CD4-positive, alpha-beta T cell treated with Interleukin-10 for 1 hour (primary cell): ENCODE measurements at places on chromosomes 12 and 14.

DNA sequence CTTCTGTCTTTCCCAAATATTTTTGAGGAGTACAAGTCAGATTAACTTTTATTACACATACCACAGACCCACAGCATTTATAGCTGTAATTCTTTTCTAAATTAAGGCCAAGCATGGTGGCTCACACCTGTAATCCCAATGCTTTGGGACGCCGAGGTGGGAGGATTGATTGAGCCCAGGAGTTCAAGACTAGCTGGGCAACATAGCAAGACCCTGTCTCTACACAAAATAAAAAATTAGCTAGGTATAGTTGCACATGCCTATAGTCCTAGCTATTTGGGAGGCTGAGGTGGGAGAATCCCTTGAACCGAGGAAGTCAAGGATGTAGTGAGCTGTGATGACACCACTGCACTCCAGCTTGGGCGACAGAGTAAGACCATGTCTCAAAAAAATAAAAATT is 7.0 kb downstream of the DUSP16 start:
- no peak for DNase-seq

GRCh38 chr14:57526942-57527341 is 33.3 kb upstream of the CCDC198 start:
- no peak for DNase-seq

GRCh38 chr12:117854339-117855012 is 114.3 kb downstream of the KSR2 start:
- peak; percentile 21 for DNase-seq

DNA sequence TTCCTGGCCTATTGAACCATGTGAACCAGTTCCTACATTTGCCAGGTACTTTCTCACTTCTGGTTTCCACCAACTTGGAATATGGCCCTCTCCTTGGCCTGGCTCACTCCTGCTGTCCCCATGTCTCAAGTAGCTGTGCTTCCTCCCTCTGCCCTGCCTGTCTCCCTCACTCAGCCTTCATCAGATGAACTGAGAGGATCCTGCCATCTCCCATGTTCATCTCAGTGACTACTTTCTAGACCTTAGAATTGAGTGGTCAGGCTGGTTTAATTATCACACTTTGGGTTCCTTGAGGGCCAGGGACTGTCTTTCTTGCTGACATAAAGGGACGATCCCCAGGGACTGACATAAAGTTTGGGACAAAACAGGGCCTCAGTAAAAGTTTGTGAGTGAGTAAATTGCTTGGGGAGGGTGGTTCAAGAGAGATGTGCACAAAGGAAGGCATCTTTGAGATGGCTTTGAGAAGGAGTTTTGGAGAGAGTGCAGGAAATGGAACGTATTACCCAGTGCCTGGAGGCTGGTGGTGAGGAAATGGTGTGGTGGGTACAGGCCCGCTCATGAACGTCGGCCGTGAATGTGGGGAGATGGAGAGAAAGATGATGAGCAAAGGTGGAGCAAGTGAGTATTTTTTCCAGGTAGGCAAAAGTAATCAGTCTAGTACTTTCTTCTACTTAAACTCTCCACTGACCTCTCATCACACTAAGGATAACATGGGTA is 20.8 kb downstream of the DYRK2 start:
- DNase-seq: no peak

DNA sequence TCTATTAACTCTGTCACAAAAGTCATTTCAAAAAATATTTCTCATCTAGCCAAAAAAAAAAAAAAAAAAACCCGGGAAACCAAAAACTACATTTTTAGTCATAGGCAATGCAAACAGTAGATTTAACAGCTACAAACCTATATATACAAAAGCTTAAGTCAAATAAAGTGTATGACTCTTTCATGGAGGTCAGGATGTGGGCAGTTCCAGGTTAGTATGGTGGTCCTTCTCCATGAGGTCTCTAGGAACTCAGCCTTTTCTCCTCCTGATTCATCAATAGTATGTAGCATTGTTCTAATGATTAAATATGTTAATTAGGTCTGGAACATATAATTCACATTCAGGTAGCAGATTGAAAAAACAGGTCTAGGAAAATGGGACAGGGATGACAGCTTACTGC is 586.5 kb downstream of the SLC16A7 start:
- no peak for DNase-seq

GRCh38 chr12:43349863-43350262 is 202.1 kb downstream of the ADAMTS20 start:
- no peak for DNase-seq
